ENCODE measurements at places on chromosomes 12 and 14.
A peak's percentile ranks its signal among the peaks of the same experiment; 100 is the strongest.

GRCh38 chr14:74501135-74501614 lies 7.6 kb downstream of the ISCA2 start:
- DNase-seq: peak; percentile 64

GRCh38 chr14:47269756-47270492 lies 405.5 kb downstream of the MDGA2 start:
- DNase-seq: no peak

DNA sequence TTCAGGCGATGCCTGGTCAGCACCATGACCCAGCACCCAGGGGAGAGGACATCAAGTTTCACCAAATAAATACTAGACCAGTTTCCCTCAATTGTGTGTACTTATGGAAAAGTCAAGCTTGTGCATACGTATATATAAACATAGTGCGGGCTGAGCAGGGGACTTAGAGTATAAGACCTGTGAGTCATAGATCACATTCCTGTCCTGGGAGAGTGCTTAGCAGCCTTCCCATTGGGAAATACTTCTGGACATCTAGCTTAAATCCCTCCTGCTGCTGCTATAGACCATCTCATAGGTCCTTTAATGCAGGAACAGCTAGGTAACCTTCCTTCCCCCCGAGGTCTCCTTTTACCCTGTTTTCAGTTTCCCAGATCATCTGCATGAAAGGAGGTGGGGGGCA lies 51.9 kb downstream of the PRMT8 start:
- DNase-seq: no peak

DNA sequence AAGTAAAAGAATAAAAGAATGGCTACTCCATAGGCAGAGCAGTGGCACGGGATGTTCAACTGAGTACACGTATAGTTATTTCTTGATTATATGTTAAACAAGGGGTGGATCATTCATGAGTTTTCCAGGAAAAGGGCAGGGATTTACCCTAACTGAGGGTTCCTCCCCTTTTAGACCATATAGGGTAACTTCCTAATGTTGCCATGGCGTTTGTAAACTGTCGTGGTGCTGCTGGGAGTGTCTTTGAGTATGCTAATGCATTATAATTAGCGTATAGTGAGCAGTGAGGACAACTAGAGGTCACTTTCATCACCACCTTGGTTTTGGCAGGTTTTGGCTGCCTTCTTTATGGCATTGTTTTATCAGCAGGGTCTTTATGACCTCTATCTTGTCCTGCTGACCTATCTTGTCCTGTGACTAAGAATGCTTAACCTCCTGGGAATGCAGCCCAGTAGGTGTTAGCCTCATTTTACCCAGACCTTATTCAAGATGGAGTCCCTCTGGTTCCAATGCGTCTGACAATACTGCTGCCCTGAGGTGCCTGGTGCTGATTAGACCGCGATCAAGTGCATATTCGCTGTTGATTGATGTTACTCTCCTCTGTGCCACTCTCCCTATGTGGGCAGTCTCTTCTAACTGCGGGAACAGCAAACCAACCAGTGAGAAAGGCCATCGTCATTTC lies 67.6 kb upstream of the AMN1 start:
- DNase-seq: no peak

GRCh38 chr12:3416159-3416558 lies 74.8 kb upstream of the PRMT8 start:
- no peak for DNase-seq

DNA sequence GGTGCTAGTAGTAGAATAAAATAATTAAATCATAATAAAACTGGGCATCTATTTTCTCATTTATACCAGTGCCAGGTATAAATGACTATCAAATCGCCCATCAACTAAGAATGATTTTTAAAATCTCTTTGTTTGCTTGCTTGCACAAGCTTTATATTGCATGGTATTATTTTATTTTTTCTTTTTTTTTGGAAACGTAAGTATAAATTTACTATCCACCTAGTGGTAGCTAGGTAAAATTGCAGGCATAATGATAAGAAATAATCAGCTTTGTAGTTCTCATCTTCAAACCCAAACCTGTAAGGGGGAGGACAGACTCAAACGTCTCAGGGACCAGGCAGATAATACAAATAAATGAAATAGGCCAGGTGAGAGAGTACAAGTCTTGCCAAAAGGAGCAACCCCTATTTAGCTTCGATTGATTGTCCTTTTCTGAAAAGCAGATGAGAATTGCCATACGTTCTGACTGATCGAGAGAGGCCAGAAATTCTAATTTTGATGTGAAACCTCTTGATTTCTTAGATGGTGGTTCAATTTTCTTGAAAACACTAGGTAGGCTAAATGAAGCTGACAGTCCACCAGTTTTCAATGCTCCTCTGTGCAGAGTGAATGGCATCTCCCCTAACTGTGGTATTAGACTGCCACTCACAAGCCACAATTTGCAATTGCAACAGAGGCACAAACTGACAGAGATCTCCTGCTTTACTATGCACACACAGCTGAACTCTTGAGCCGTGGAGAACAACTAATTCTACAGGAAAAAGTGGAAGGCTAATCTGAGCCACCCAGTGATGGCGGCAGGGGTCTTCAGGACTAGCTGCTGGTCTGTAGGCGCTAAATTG lies 189.3 kb downstream of the DACT1 start:
- DNase-seq: no peak

DNA sequence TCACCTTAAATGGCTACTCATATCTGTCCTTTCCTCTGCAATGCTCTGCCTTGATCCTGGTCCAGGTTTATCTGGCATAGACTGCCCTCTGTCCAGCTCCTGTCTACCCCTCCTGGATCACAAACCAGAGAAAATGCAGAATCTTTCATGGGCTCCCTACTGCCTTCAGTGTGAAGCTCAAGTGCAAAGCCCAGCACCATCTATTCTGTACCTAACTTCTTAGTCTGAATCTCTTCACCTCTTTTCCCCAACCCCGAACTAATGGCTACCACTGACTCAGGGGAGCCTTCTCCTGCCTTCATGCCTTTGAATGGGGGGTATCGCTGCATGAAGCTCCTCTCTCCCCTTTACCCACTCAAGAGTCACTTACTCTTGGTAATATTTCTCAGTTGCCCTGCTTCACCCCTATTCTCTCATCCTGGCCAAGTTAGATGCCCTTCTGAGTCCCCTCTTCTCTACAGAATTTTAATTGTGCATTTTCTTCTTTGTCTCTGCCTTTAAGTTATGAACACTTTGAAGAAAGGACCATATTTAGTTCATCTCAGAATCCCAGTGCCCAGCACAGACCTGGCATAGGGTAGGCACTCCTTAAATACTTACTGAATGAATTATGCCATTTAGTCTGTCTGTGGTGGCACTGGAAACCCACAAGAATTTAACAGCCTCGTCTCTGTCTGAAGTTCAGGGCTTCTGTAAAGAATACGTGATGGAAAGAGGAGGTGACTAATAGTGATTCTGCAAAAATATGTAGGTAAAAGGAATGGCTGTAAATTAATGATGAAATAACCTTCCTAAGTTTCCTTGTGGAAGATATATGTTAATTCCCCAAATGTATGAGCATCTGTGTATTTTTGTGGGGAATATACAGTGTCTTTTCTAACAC lies 191.3 kb upstream of the AMIGO2 start:
- peak; percentile 61 for DNase-seq

GRCh38 chr12:58443273-58443980 lies 476.9 kb downstream of the LRIG3 start:
- DNase-seq: peak; percentile 20

DNA sequence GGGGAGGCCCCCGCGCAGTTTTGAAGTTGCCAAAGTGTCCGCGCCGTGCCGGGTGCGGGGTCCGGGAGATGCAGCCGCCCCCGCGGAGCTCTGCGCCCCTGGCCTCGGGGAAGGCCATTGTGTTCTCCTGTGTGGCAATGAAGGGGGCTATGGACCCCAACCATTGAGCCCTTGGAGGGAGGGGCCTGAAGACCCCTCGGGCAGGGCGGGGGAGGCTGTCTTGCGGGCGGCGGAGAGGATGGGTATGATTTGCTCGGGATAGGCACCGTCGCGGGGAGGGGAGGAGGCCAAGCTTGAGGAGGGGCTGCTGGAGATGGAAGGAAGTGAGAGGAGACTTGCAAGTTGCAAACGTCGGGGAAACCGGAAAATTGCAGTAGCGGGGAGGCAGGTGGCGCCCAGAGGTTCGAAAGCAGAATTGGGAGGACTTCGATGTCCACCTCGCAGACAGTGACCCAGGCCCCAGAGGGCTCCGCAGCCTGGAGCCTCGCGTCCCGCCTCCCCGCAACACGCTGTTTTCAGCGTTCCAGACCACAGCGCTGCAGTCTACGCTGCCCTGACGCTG lies 25.4 kb downstream of the BCL11B start:
- DNase-seq: no peak

- DNase-seq: no peak
These were observed 159.2 kb downstream of the RAD51B start for GRCh38 chr14:67978749-67979148.

- DNase-seq: peak; percentile 40
These were observed 64.2 kb downstream of the CLMN start for GRCh38 chr14:95255487-95255886.

DNA sequence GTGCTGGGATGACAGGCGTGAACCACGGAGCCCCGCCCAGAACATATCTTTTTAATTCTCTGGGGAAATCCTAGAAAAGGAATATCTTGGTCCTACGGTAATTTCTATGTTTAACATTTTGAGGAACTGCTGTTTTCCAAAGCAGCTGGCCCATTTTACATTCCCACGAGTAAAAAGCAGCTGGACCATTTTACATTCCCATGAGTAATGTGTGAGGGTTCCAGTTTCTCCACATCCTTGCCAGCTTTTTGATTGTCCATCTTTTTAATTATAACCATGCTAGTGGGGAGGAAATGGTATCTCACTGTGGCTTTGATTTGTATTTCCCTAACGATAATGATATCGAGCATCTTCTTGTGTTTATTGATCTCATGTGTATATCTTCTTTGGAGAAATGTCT lies 4.4 kb upstream of the P2RX4 start:
- DNase-seq: no peak

- no peak for DNase-seq
These were observed 168.0 kb downstream of the SLC16A7 start for GRCh38 chr12:59763835-59764234.

- DNase-seq: no peak
These were observed 400.2 kb upstream of the OR4E1 start for GRCh38 chr14:22073801-22074200.

- no peak for DNase-seq
These were observed 101.6 kb downstream of the SOX5 start for GRCh38 chr12:23847857-23848256.

- no peak for DNase-seq
These were observed 44.4 kb upstream of the PELI2 start for GRCh38 chr14:56073799-56074198.

GRCh38 chr12:83664650-83665049 lies 977.9 kb downstream of the TMTC2 start:
- DNase-seq: no peak

- DNase-seq: no peak
These were observed 136.4 kb upstream of the FAR2 start for GRCh38 chr12:29012673-29013072.

DNA sequence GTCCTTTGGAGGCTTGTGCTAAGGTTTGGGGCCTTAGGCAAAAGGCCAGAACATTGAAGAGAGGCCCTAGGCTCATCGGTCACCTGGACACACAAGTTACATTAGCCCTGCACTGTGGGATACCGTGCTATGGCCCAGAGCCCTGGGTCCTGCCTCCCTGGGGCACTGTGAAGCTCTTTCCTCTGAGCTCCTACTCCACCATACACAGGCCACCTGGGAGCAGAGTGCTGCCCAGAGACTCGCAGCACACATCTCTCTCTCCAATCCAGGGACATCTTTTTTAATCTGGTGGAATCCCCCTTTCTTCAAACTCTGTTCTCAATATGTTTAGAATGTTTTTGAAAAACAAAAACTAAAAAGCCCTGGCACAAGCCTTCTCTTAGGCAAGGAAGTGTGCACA lies 314.2 kb upstream of the RGS6 start:
- DNase-seq: no peak

- no peak for DNase-seq
These were observed 18.0 kb upstream of the PRPF39 start for GRCh38 chr14:45065956-45066355.

DNA sequence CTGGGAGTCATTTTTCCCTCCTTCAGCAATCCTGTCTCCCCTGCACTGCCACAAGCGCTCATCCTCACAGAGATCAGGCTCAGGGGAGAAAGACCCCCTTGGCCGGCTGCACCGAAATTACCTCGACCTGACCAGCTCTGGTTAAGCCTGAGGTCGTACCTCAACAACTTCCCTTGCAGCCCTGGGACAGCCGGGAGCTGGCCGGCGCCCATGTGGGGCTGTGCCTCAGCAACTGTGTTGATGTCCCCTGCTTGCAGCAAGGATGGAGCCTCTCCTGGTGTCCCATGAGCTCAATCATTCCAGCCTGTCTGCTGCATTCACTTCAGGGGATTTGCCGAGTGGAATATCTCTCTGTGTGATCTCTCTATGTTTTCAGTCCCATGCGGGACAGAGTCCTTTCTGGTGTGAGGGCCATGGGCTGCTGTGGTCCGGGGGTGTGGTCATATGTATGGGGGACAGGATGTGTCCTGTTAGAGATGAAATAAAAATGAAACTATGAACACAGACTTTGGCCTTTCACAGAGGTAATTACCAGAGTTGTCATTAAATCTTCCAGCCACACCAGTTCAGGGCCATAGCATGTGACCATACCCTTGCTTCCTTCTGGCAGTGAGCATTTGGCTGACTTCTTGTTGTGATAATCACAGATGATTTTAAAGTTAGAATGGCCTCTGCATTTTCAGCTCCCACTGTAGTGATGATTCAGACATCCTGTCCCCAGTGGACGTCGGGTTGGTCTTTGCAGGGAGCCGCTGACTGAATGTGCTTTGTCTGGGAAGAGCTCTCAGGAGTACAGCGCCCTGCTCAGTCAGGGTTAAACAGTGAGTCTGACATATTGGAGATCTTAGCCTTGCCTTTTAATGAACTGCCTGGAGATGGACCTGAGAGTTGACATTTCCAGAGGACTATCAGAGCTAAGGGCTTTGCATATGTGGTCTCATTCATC lies 405.9 kb downstream of the AACS start:
- no peak for DNase-seq

DNA sequence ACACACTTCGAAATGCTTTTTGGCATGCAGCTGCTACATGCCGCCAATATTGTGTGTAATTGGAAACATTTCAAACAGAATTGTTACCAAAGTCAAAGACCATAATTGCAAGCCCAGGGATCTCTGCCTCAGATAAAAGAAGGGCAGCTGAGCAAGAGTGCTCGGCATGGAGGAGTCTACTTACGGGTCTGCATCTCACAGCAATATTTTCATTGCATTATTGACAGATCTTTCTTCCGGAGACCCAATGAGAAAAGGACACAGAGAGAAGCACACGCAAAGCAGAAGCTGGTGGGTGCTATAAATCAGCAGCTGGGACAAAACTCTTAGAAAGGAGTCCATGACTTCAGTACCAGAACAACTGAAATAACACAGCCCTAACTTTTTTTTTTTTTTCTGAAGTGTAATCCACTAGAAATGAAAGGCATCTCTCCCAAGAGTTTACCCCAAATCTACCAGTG lies 4.9 kb downstream of the PRICKLE1 start:
- no peak for DNase-seq
